ENCODE measurements at places on chromosomes 7 and 10. TPM values are rescaled to one million over a fixed set of nuclear protein-coding genes. Genes with fewer than 3 reads are reported as not detected.

Gene SEMA3E
- total RNA-seq, result 8.3 TPM

Gene NXPH1
- 60.7 TPM for total RNA-seq

Gene UPK3B
- total RNA-seq, result 1.3 TPM

Gene SLC16A9
- total RNA-seq, result 108 TPM

Gene KIAA1217
- 26.7 TPM for total RNA-seq

Gene OR13A1
- 0.20 TPM for total RNA-seq

Gene BMPR1A
- 83.9 TPM for total RNA-seq

Gene STOX1
- 11.7 TPM for total RNA-seq

Gene PCLO
- 19.7 TPM for total RNA-seq

Gene PHYHIPL
- 40.1 TPM for total RNA-seq

- peaks cover 4% of the 10 kb centered on the region for H3K4me1 ChIP-seq
- H3K36me3 ChIP-seq, result no peaks in the 10 kb centered on the region
- H3K27ac ChIP-seq, result no peak overlapping the region
Measured at GRCh38 chr10:22442063-22442462, 96.8 kb downstream of the SPAG6 start.

DNA sequence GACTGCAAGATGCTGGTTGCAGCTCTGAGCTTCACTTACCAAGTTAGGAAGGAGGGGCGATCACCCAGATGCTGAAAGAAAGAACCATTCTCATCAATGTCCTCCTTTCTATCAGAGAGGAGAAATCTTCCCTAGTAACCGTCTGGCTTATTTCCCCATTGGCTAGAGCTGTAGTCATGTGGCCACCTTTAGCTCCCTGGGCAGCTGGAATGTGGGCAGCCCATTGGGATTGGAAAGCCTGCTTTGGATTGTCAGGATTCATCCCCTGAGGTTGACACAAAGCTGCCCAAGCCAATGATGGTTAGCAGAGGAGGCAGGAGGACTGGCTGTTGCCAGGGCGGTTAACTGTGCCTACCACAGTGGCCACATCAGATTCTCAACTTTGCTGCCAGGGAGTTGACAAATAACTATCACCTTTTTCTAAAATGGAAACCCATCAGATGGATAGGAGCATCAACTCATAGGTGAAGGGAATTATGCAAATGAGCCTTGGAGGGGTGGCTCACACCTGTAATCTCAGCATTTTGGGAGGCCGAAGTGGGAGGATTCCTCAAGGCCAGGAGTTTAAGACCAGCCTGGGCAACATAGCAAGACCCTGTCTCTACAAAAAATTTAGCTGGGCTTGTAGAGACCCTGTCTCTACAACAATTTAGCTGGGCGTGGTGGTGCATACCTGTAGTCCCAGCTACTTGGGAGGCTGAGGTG lies 206.4 kb upstream of the GALNT17 start:
- no peak overlapping the region for H3K27ac ChIP-seq
- no peak overlapping the region for H3K4me3 ChIP-seq
- H3K27me3 ChIP-seq, result no peaks in the 10 kb centered on the region
- DNase-seq, result no peak
- no peaks in the 10 kb centered on the region for H3K4me1 ChIP-seq

- H3K27ac ChIP-seq, result peak overlapping the region; percentile 25
- no peaks in the 10 kb centered on the region for H3K27me3 ChIP-seq
- peaks cover 33% of the 10 kb centered on the region for H3K36me3 ChIP-seq
- peaks cover 18% of the 10 kb centered on the region for H3K4me1 ChIP-seq
- no peak for DNase-seq
Measured at GRCh38 chr7:157271991-157272324, 64.8 kb upstream of the DNAJB6 start.

DNA sequence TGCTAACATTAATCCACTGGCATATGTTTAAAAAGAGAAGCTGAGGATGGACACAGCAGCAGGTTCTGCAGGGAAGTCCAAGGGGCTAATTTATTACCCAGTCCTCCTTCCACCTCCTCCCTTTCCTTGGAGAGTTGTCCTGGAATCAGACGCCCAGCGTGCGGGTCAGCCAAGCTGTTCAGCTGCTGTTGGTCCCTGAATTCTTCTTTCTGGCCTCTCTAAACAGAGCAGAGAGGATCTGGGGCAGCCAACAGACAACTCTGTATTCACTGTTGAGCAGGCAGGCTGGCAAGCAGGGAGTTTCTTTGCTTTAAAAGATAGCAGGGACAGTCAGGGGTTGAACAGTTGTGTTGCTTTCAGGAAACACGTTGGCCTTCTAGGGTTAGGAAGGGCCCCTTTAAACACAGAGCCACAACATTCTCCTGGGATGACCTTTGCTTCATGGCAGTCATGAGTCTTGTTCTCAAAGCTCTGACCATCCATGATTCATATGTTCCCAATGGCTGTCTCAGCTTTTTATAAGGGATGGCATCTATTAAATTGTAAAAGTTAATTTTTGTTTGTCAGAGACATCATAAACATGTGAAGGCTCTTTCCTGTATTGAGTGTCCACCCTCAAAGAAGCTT lies 217.0 kb downstream of the CREB5 start:
- H3K27me3 ChIP-seq, result no peaks in the 10 kb centered on the region
- no peaks in the 10 kb centered on the region for H3K36me3 ChIP-seq
- H3K4me3 ChIP-seq, result no peak overlapping the region
- peak overlapping the region; percentile 49 for H3K27ac ChIP-seq

GRCh38 chr10:100448951-100449350 lies 13.9 kb upstream of the WNT8B start:
- DNase-seq, result no peak
- no peaks in the 10 kb centered on the region for H3K4me1 ChIP-seq

GRCh38 chr10:103153302-103154197 lies 39.5 kb downstream of the NT5C2 start:
- H3K27me3 ChIP-seq, result no peaks in the 10 kb centered on the region
- no peaks in the 10 kb centered on the region for H3K4me1 ChIP-seq
- peak overlapping the region; percentile 86 for H3K27ac ChIP-seq
- no peak for DNase-seq

DNA sequence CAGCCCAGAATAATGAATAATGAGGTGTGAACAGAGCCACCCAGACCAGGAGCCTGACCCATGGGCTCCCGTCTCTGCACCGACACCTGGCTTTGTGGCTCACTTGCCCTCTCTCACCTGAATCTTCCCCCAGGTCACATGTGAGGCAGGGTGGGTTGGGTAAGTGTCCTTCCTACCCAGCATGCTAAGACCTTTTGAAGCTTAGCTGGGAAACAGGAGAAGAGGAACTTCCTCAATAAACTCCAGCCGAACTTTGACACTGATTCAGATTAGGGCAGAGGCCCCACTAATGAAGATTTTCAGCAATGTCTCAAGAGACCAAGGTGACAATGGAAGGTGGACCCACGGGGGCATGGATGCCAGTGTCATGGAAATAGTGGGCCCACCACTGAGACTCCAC lies 46.6 kb upstream of the AQP1 start:
- no peak overlapping the region for H3K4me3 ChIP-seq
- H3K27me3 ChIP-seq, result no peaks in the 10 kb centered on the region
- peaks cover 59% of the 10 kb centered on the region for H3K4me1 ChIP-seq
- H3K27ac ChIP-seq, result no peak overlapping the region
- no peak for DNase-seq

DNA sequence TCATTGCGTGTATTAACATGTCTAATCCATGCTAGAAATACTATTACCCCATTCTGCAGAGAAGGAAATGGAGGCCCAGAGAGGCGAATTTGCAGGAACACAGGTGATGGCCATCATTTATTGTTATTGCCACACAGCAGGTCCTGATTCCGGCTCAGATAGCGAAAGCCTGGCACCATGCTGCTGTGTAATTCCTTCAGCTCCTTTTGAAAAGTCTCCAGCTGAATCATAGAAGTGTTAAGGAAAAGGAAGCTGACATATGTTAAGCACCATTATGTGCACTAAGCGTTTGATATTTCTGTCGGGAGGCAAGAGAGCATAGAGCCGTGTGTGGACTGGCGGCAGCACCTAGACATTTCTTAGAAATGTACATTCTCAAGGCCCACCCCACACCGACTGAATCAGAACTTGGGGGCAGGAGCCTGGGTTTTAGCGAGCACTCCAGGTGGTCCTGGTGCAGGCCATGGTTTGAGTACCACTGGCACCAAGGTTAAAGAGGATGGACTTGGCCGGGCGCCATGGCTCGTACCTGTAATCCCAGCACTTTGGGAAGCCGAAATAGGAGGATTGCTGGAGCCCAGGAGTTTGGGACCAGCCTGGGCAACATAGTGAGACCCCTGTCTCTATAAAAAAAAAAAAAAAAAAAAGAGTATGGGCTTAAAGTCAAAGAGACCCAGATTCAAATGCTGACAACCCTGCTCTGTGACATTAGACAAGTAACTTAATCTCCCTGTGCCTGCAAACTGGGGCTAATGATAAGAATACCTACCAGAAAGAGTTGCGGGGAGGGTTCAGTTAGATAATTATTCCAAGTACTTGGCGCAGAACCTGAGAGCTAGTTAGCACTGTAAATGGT lies 52.2 kb downstream of the UNC5B start:
- no peaks in the 10 kb centered on the region for H3K27me3 ChIP-seq
- H3K4me3 ChIP-seq, result no peak overlapping the region
- no peaks in the 10 kb centered on the region for H3K36me3 ChIP-seq
- no peak for DNase-seq
- H3K4me1 ChIP-seq, result peaks cover 73% of the 10 kb centered on the region

DNA sequence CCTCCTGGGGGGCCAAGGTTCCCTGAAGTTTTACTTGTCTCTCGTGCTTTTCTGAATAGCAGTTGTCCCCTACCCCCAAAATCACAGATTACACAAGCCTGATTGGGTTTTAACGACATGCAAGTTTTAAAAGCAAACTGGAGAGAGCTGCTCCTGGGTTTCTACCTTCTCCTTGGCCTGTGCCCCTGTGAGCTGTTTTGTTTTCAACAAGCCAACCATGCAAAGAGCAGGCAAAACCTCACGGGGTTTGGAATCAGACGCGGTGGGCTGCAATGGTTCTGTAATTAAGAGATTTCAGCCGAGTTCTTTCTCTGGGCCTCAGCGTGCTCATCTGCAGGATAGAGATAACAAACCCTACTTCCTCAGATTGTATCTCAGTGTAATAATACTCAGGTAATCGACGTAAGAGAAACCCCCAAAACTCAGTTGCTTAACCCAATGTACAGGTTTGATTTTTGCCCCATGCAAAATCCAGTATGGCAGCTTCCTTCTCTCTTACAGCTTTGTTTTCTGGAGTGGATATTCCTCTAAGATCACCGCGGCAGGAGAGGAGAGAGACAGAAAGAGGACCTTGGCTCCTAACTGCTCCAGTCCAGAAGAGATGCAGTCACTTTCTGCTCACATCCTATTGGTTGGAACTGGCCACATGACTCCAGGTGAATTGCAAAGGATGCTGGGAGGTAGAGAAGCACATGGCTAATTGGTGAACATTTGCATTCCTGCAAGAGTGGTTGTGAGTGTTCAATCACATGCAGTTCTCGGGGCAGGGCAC lies 42.0 kb downstream of the MYL10 start:
- H3K36me3 ChIP-seq, result no peaks in the 10 kb centered on the region
- DNase-seq, result no peak
- H3K4me1 ChIP-seq, result peaks cover 4% of the 10 kb centered on the region
- no peaks in the 10 kb centered on the region for H3K27me3 ChIP-seq

DNA sequence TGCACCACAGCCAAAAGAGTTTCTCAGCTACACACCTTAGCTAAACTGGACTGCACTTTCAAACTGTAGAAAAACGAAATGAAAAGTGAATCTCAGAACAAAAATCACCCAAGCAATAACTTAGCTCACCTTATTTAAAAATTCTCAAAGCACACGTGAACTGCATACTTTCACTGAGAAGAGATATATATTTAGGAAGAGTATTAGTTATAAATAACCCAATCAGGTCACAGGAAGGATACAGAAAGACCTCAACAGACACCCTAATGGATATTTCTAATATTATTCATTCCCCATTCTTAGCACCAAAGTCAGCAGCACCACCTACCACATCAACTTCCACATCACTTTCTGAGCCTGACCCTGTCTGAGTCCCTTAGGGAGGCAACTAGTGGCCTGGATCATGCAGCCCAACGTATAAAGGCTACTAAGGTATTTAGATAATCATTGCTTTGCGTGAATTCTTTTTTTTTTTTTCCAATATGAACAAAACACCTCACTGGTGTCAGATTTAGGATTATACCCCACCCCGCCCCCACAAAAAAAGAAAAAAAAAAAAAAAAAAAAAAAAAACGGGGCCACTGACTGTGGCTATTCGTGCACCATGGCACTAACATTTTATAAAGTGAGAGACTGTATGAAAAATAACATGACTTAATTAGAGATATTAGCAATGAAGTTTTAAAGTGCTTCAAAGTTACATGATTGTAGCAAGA lies 2.6 kb downstream of the ABI1 start:
- H3K27me3 ChIP-seq, result peaks cover 3% of the 10 kb centered on the region
- H3K4me3 ChIP-seq, result no peak overlapping the region
- H3K4me1 ChIP-seq, result peaks cover 5% of the 10 kb centered on the region
- no peaks in the 10 kb centered on the region for H3K36me3 ChIP-seq
- H3K27ac ChIP-seq, result no peak overlapping the region

DNA sequence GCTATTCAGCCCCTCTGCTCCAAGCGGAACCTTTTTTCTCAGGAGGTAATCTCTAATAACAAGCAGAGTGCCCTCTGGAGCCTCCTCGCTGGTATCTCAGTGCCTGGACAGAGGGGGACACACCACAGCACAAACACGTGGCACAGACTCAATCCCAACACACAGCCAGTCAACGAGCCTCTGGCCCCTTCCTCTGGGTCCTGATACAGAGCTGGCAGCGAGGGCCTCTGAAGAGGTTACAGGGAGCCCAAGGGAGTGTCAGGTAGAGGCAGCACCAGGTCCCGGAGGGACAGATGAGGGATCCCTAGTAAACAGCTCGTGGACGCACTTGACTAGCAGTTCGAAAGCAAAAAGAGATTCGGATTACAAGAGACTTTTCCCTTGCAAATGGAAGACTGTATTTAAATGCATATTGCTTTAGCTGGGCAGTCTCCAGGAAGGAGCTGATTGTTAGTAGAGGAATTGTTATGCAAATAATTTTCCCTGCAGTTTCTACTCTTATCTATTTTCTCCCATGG lies 14.1 kb downstream of the CXCL12 start:
- H3K4me1 ChIP-seq, result peaks cover 8% of the 10 kb centered on the region
- peaks cover 19% of the 10 kb centered on the region for H3K36me3 ChIP-seq
- no peak overlapping the region for H3K27ac ChIP-seq
- no peak for DNase-seq

- H3K4me1 ChIP-seq, result no peaks in the 10 kb centered on the region
- H3K4me3 ChIP-seq, result no peak overlapping the region
- no peaks in the 10 kb centered on the region for H3K27me3 ChIP-seq
- no peak overlapping the region for H3K27ac ChIP-seq
- H3K36me3 ChIP-seq, result no peaks in the 10 kb centered on the region
Measured at GRCh38 chr7:90238583-90238982, 6.4 kb upstream of the CFAP69 start.

DNA sequence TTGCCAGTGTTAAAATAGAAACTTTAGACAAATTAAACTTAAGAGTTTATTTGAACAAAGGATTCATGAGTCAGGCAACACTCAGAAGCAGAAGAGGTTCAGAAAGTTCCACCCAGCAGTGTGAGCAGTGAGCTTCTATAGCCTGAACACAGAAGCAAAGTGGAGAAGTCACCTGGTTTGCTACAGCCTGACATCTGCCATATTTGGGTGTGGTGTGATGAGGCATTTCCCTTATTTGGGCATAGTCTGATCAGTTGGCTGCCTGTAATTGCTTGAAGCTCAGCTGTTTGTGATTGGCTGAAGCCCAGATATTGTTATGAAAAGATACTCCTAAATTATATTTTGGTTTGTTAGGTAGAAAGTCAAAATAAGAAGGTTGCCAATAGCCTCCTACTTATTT lies 39.1 kb downstream of the VWC2 start:
- H3K27ac ChIP-seq, result no peak overlapping the region
- H3K36me3 ChIP-seq, result no peaks in the 10 kb centered on the region
- no peak overlapping the region for H3K4me3 ChIP-seq
- no peaks in the 10 kb centered on the region for H3K4me1 ChIP-seq

Data from spinal cord (tissue), 10 donors.